Thoracic aorta (tissue), 2 donors: ENCODE measurements at places on chromosomes 12 and 14. TPM values are rescaled to one million over a fixed set of nuclear protein-coding genes. Genes with fewer than 3 reads are reported as not detected.

The TPI1 gene
- 287 TPM for total RNA-seq

The WNT1 gene
- total RNA-seq = 1.2 TPM

The TAS2R31 gene
- total RNA-seq = 9.5 TPM

- H3K27ac ChIP-seq = no peak overlapping the region
- no peak overlapping the region for H3K4me3 ChIP-seq
- no peak for DNase-seq
- H3K4me1 ChIP-seq = no peaks in the 10 kb centered on the region
- peaks cover 7% of the 10 kb centered on the region for H3K36me3 ChIP-seq
These were observed 122.3 kb downstream of the MON2 start for GRCh38 chr12:62588916-62589315.

DNA sequence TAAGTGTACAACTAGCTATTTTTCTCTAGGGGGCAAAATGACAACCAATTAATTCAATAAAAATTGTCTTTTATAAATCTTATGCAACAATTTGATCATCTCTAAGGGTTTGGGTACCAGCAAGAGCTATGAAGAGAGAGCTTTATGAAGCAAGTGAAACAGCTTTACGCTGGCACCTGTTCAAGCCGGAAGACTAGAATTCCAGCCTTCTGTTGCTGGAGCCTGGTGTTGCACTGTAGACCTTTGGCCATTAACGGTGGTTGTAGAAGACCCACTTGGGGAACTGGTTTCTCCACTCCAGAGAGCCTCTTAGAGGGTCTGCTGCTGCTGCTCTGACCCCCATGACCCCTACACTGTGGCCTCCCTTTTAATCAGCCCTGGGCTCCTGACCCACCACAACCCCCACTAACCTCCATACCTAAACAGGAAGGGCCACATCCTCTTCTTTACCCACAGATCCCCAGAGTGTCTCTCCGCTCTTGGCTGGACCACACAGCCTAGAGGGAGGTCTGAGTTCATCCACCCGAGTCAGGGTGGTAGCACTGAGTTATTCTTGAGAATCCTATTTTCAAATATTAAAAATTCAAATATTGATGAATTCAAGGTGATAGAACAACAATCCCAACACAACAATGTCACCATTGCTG, 54.6 kb upstream of the STON2 start:
- no peak for DNase-seq
- H3K36me3 ChIP-seq = no peaks in the 10 kb centered on the region
- no peak overlapping the region for H3K27ac ChIP-seq
- H3K4me1 ChIP-seq = peaks cover 1% of the 10 kb centered on the region

GRCh38 chr14:87199381-87199780, 793.6 kb downstream of the GALC start:
- H3K27ac ChIP-seq = no peak overlapping the region
- no peaks in the 10 kb centered on the region for H3K27me3 ChIP-seq
- no peak overlapping the region for H3K4me3 ChIP-seq
- no peaks in the 10 kb centered on the region for H3K36me3 ChIP-seq
- no peaks in the 10 kb centered on the region for H3K4me1 ChIP-seq

DNA sequence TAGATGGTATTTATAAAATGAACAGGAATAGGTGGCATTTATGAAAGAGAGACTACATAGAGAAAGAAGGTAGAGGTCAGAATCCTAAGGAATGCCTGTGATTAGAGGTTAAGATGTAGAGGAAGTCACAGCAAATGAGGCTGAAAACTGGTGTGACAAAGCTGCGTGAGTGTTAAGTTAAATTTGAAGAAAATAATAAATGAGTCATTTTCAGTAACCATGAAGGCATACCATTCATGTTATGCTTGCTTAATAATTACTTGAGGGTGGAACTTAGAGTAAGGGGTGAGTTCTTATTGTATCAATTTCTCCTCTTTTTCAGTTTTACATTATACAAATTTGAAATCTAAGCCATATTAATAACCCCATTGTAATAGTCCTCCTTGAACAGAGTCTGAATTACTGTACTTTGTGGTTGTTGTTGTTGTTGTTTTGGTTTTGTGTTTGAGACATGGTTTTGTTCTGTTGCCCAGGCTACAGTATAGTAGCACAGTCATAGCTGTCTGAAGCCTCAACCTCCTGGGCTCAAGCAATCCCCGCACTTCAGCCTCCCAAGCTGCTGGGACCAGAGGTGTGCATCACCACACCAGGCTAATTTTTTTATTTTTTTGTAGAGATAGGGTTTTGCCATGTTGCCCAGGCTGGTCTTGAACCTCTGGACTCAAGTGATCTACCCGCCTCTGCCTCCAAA, 761.5 kb downstream of the GALC start:
- no peak overlapping the region for H3K27ac ChIP-seq
- H3K27me3 ChIP-seq = no peaks in the 10 kb centered on the region
- no peak overlapping the region for H3K4me3 ChIP-seq
- no peaks in the 10 kb centered on the region for H3K4me1 ChIP-seq
- no peaks in the 10 kb centered on the region for H3K36me3 ChIP-seq

GRCh38 chr12:79455286-79455685, 235.5 kb downstream of the PAWR start:
- no peak overlapping the region for H3K4me3 ChIP-seq
- no peak for DNase-seq
- no peaks in the 10 kb centered on the region for H3K36me3 ChIP-seq
- H3K4me1 ChIP-seq = peaks cover 43% of the 10 kb centered on the region
- no peak overlapping the region for H3K27ac ChIP-seq
- H3K27me3 ChIP-seq = no peaks in the 10 kb centered on the region

DNA sequence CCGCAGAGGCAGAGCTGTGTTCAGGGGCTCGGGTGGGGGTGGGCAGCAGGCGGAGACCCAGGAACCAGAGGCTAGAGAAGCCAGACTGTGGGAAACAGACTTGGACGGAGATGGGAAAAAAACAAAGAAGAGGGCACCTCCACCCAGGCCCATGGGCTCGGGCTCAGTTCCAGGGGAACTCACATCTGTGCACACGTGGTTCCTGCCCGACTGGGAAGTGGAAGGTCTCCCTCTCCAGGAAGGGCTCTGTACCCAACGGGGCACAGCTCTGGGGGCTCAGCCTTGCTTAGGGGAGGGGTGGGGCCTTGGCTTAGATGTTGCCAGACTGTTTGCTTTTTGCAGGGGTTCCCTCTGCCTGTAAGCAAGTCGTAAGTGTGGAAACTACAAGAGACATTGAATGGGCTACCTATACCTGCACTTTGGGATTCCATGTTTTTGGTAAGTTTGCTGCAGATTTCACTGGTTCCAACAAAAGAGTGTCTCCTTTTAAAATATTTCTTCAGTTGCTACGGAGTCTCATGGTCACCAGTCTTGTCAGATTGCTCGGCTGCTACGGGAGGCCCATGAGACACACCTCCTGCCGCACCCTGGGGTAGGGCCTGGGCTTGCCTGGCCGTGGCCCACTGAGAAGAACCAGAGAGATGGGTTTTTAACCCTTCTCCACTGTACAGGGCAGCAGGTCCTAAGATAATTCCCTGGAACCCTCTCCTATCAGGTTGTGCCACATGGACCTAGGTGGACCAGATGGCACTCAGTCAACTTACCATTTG, 127.6 kb upstream of the EVL start:
- H3K27me3 ChIP-seq = no peaks in the 10 kb centered on the region
- H3K27ac ChIP-seq = no peak overlapping the region
- no peak for DNase-seq
- peaks cover 25% of the 10 kb centered on the region for H3K36me3 ChIP-seq
- H3K4me3 ChIP-seq = no peak overlapping the region

DNA sequence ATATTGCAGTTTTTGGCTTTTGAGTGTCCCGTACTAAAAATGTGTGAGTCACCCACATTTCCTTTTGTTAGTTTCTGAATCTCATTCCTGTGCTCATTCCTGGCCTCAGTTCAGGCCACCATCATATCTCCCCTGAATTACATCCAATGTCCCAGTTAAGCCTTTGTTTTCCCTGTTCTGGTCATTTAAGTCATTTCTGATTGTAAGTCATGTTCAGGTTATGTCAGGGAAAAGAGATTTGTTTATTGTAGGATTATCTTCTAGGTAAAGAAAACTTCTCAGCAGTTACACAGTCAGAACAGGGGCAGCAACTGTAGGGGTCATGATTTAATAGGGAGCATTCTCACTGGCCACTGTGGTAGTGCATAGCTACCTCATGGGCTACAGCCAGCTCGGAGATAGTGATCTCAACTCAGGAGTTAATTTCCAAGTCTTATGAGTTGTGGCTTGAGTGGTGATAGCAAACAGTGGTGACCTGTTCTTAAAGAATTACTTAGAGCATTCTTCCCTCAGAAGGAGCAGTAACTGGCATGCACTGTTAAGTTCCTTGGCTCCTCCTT, 6.7 kb downstream of the DDX47 start:
- H3K4me3 ChIP-seq = peak overlapping the region; percentile 23
- peak; percentile 19 for DNase-seq
- peak overlapping the region; percentile 69 for H3K27ac ChIP-seq
- peaks cover 25% of the 10 kb centered on the region for H3K4me1 ChIP-seq
- H3K27me3 ChIP-seq = no peaks in the 10 kb centered on the region

DNA sequence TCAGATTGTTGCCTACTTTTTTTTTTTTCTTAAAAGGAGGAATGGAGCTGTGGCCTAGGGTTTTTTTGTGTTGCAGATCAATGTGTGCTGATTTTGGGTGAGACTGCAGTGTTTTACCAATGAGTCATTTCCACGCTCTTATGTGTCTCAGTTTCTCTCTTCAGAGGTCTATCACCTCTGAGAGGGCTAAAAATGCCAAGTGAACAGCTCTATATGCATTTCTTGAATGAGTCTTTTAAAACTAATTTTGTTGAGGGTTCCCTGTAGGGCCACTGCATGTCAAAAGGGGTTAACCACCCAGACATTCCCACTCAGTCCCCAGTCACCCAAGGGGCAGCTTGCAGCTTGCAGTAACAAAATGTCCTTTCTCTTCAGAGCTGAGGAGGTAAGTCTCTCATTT, 24.3 kb upstream of the GLIPR1L2 start:
- H3K36me3 ChIP-seq = no peaks in the 10 kb centered on the region
- H3K27me3 ChIP-seq = no peaks in the 10 kb centered on the region
- no peak overlapping the region for H3K4me3 ChIP-seq
- peak overlapping the region; percentile 11 for H3K27ac ChIP-seq

GRCh38 chr12:13250416-13250815, 53.9 kb downstream of the EMP1 start:
- no peaks in the 10 kb centered on the region for H3K36me3 ChIP-seq
- H3K4me1 ChIP-seq = no peaks in the 10 kb centered on the region
- H3K4me3 ChIP-seq = no peak overlapping the region
- no peaks in the 10 kb centered on the region for H3K27me3 ChIP-seq

- H3K36me3 ChIP-seq = no peaks in the 10 kb centered on the region
- H3K27me3 ChIP-seq = no peaks in the 10 kb centered on the region
- H3K4me1 ChIP-seq = no peaks in the 10 kb centered on the region
- no peak for DNase-seq
- H3K4me3 ChIP-seq = no peak overlapping the region
These were observed 43.1 kb downstream of the ZFP36L1 start for GRCh38 chr14:68749487-68750475.

GRCh38 chr12:16012117-16012516, 101.0 kb downstream of the DERA start:
- peaks cover 5% of the 10 kb centered on the region for H3K4me1 ChIP-seq
- H3K27me3 ChIP-seq = no peaks in the 10 kb centered on the region
- no peak overlapping the region for H3K4me3 ChIP-seq
